ENCODE measurements at places on chromosomes 3 and 15. TPM values are rescaled to one million over a fixed set of nuclear protein-coding genes. Genes with fewer than 3 reads are reported as not detected.
A peak's percentile ranks its signal among the peaks of the same experiment; 100 is the strongest.

- no peaks in the 10 kb centered on the region for H3K36me3 ChIP-seq
- H3K27ac ChIP-seq, result peak overlapping the region; percentile 90
- H3K27me3 ChIP-seq, result no peaks in the 10 kb centered on the region
- peak; percentile 79 for DNase-seq
- H3K4me1 ChIP-seq, result peaks cover 35% of the 10 kb centered on the region
Observed at GRCh38 chr3:50324351-50325112, 2.0 kb upstream of the HYAL2 start.

The FGF7 gene
- total RNA-seq, result 216 TPM

DNA sequence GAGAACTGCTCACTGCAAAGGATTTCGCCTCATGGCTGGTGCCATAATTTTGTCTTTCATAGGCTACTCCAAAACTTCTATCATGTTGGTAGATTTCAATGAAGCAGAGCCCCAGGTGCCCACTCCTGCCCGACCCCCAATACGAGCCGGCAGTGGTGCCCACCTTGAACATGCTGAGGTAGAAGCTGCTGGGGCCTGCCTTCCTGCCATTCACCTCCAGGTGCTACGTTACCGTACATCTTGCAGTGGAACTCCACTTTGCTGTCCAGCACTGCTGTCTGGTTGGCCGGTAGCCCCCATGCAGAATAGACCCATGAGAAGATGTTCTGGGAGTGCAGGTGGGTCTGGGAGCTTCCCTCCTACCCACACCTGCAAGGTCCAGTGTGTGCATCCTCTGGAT is 502.8 kb upstream of the TBL1XR1 start:
- H3K36me3 ChIP-seq, result no peaks in the 10 kb centered on the region
- no peak for DNase-seq
- no peaks in the 10 kb centered on the region for H3K4me1 ChIP-seq
- no peak overlapping the region for H3K27ac ChIP-seq
- no peaks in the 10 kb centered on the region for H3K27me3 ChIP-seq
- no peak overlapping the region for H3K4me3 ChIP-seq

- DNase-seq, result peak; percentile 36
- peaks cover 8% of the 10 kb centered on the region for H3K27me3 ChIP-seq
- H3K36me3 ChIP-seq, result no peaks in the 10 kb centered on the region
- H3K4me3 ChIP-seq, result peak within 1 kb of the TSS; percentile 17
Observed at GRCh38 chr15:81133782-81134461, at the start of gene CFAP161. TSS of gene CFAP161 (plus strand) at chr15:81134270. CDS start at chr15:81134330, 60 bp downstream.

GRCh38 chr15:22827125-22827524 is 11.3 kb upstream of the NIPA2 start:
- H3K4me3 ChIP-seq, result no peak overlapping the region
- H3K27ac ChIP-seq, result no peak overlapping the region
- H3K27me3 ChIP-seq, result no peaks in the 10 kb centered on the region
- no peaks in the 10 kb centered on the region for H3K4me1 ChIP-seq
- peaks cover 52% of the 10 kb centered on the region for H3K36me3 ChIP-seq

GRCh38 chr3:10198761-10199649 is 34.3 kb downstream of the IRAK2 start:
- H3K36me3 ChIP-seq, result no peaks in the 10 kb centered on the region
- DNase-seq, result no peak
- no peak overlapping the region for H3K4me3 ChIP-seq
- H3K27ac ChIP-seq, result no peak overlapping the region
- peaks cover 28% of the 10 kb centered on the region for H3K4me1 ChIP-seq

- H3K36me3 ChIP-seq, result no peaks in the 10 kb centered on the region
- no peak overlapping the region for H3K4me3 ChIP-seq
- H3K4me1 ChIP-seq, result peaks cover 33% of the 10 kb centered on the region
- H3K27me3 ChIP-seq, result no peaks in the 10 kb centered on the region
Observed at GRCh38 chr3:64890466-64890865, 202.7 kb upstream of the ADAMTS9 start.

DNA sequence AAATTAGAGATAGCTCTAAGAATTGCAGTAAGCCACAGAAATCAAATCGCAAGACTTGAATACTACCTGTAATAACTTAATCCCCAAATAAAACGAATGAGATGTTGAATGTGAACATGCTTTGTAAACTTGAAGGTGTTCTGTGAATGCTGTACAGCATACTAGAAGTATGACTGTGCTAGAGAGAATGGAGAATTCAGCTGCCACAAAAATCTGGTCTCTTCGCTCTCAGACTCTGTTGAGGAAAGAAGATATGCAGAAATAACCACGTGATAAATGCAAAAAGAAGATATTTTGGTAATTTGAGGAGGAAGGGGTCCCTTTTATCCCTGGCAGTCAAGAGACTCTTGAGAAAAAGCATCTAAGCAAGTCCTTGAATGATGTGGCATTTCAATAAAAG is 37.3 kb downstream of the ZBTB38 start:
- H3K27me3 ChIP-seq, result no peaks in the 10 kb centered on the region
- peaks cover 50% of the 10 kb centered on the region for H3K36me3 ChIP-seq
- H3K4me3 ChIP-seq, result no peak overlapping the region
- peaks cover 20% of the 10 kb centered on the region for H3K4me1 ChIP-seq
- no peak for DNase-seq

DNA sequence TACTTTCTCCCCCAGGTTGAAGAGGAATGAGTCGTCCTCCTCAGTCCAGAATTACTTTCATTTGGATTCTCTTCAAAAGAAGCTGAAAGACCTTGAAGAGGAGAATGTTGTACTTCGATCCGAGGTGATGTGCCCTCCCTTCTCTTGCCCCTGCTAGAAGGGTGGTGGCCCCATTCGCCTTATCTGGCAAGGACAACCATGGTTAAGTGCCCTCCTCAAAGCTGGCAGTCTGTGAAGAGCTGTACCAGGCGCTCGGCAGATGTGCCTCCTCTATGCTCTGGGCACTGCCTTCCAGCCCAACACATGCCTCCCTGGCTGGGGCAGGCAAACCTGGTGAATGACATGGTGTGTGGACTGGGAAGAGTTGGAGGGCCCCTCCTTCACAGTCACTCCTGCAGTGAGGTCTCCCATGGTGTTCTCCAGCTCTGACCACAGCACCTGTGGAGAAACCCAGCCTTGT is 77.0 kb downstream of the CCK start:
- no peak overlapping the region for H3K4me3 ChIP-seq
- no peaks in the 10 kb centered on the region for H3K36me3 ChIP-seq
- no peaks in the 10 kb centered on the region for H3K27me3 ChIP-seq
- no peak for DNase-seq
- H3K4me1 ChIP-seq, result peaks cover 4% of the 10 kb centered on the region
- H3K27ac ChIP-seq, result no peak overlapping the region

DNA sequence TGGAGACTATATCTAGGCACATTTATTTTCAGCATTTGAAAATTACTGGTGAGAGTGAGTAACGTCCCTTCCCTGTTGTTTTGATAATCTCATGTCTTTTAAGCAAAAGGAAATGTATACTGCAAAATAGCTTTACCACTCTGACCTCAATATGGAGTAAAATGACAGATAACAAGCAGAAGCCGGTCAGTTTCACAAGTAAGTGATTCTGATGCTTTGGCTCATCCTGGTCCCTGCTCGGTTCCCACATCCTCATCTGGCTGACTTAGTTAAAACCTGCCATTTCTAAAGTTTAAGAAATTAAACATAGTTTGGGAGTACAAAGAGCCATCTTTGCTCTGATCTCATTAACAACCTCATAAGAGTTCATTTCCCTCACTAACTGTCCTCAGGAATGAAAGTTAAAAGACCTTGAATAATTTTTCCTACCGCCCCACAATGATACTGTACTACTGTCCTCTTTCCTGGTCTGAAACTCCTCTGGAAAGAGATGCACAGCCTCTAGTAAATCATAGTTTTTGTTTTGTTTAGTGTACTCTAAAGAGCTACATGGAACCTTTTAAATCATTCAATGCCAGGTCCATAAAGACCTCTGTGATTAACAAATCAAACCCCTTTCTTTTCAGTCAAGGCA is 72.3 kb upstream of the ICE2 start:
- no peak overlapping the region for H3K27ac ChIP-seq
- H3K27me3 ChIP-seq, result no peaks in the 10 kb centered on the region
- no peak overlapping the region for H3K4me3 ChIP-seq
- H3K4me1 ChIP-seq, result no peaks in the 10 kb centered on the region
- H3K36me3 ChIP-seq, result no peaks in the 10 kb centered on the region
- no peak for DNase-seq

DNA sequence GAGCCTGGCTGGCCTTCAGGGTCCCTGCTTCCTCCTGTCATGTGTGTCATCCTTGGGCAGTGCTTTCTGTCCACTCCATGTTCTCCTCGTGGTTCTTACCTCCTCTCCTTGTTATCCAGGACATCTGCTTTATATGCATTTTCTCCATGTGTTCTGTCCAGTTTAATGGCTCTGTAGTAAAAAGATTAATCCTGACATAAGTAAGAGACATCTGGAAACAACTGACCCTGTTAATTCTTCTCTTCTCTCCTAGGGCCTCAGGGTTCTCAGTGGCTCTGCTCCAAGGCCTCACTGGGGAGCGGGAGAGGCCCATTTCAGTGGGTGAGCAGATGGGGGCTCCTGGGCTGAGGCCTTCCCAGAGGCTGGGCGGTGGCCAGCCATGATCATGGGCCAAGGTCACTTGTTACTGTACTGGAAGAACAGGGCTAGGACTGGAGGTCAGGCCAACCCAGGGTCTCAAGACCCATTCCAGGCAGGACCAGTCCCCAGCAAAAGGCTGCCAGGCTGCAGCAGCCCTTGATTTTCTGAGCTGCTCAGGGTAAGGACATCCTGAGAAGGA is 20.2 kb upstream of the CDCP1 start:
- no peak overlapping the region for H3K4me3 ChIP-seq
- no peak overlapping the region for H3K27ac ChIP-seq
- no peaks in the 10 kb centered on the region for H3K27me3 ChIP-seq

The B3GALNT1 gene
- 21.6 TPM for total RNA-seq

GRCh38 chr3:109806929-109807328 is 469.6 kb upstream of the DPPA4 start:
- H3K4me3 ChIP-seq, result no peak overlapping the region
- no peak for DNase-seq
- H3K27me3 ChIP-seq, result no peaks in the 10 kb centered on the region
- H3K4me1 ChIP-seq, result no peaks in the 10 kb centered on the region
- no peaks in the 10 kb centered on the region for H3K36me3 ChIP-seq

DNA sequence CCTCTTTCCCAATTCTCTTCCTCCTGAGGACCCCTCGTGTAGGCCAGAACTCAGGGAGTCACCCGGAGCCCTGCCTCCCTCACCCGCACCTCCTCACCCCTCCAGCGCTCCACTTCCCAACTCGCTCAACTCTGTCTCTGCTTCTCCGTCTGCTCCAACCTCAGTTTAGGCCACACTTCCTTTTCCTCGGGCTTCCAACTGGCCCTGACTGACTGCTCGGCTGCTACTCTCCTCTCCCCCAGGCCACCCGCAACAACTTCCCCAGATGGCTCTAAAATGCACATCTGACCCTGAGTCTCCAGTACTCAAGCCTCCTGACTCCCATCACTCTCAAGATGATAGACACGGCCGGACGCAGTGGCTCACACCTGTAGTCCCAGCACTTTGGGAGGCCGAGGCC is 23.6 kb downstream of the TMEM44 start:
- H3K36me3 ChIP-seq, result peaks cover 28% of the 10 kb centered on the region
- H3K4me1 ChIP-seq, result no peaks in the 10 kb centered on the region
- no peaks in the 10 kb centered on the region for H3K27me3 ChIP-seq
- no peak overlapping the region for H3K27ac ChIP-seq
- H3K4me3 ChIP-seq, result no peak overlapping the region
- no peak for DNase-seq

The GHSR gene
- total RNA-seq, result not detected

The RAB8B gene
- 45.0 TPM for total RNA-seq

GRCh38 chr3:43217633-43218032 is 68.7 kb upstream of the SNRK start:
- H3K27ac ChIP-seq, result no peak overlapping the region
- H3K27me3 ChIP-seq, result no peaks in the 10 kb centered on the region
- H3K36me3 ChIP-seq, result no peaks in the 10 kb centered on the region
- H3K4me3 ChIP-seq, result no peak overlapping the region
- no peaks in the 10 kb centered on the region for H3K4me1 ChIP-seq
- DNase-seq, result no peak

The RYR3 gene
- 7.0 TPM for total RNA-seq

The CAMK2N2 gene
- not detected for total RNA-seq

GRCh38 chr3:137035631-137036030 is 77.8 kb downstream of the IL20RB start:
- no peaks in the 10 kb centered on the region for H3K36me3 ChIP-seq
- DNase-seq, result no peak
- H3K27me3 ChIP-seq, result no peaks in the 10 kb centered on the region
- no peak overlapping the region for H3K27ac ChIP-seq
- H3K4me3 ChIP-seq, result no peak overlapping the region

The KLHL40 gene
- total RNA-seq, result not detected

The NUTM1 gene
- total RNA-seq, result not detected

The SLC24A5 gene
- 0.20 TPM for total RNA-seq

DNA sequence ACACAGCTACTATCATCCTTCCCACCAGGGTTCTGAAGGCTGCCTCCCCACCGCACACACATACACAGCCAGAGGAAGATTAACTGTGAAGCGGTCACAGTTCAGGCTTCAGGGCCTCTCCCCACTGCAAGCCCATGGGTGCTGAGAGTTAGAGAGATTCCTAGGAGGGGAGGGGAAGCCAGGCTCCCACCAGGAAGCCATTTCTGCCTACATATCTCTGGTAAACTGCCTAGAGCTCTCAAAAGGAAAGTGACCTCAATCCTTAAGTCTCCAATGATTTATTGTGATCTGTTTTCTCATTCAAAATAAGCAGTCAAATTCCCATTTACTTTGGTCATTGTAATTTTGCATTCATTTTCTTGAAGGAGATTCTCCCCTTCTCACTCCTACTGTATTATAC is 141.0 kb upstream of the BNIP2 start:
- no peak overlapping the region for H3K4me3 ChIP-seq
- H3K27ac ChIP-seq, result no peak overlapping the region
- H3K36me3 ChIP-seq, result no peaks in the 10 kb centered on the region
- no peaks in the 10 kb centered on the region for H3K4me1 ChIP-seq
- no peaks in the 10 kb centered on the region for H3K27me3 ChIP-seq

GRCh38 chr3:179149406-179149867 is 1.3 kb downstream of the PIK3CA start:
- H3K36me3 ChIP-seq, result no peaks in the 10 kb centered on the region
- H3K27me3 ChIP-seq, result no peaks in the 10 kb centered on the region
- H3K4me3 ChIP-seq, result peak overlapping the region; percentile 95
- peak overlapping the region; percentile 98 for H3K27ac ChIP-seq
- H3K4me1 ChIP-seq, result no peaks in the 10 kb centered on the region
- peak; percentile 29 for DNase-seq

The DUT gene
- total RNA-seq, result 160 TPM

GRCh38 chr15:81484086-81484955 is 110.3 kb upstream of the TMC3 start:
- no peaks in the 10 kb centered on the region for H3K4me1 ChIP-seq
- no peak for DNase-seq
- no peaks in the 10 kb centered on the region for H3K36me3 ChIP-seq
- H3K4me3 ChIP-seq, result no peak overlapping the region
- H3K27me3 ChIP-seq, result no peaks in the 10 kb centered on the region

The ICE2 gene
- 23.9 TPM for total RNA-seq
